ENCODE measurements at places on chromosomes 4 and X. TPM values are rescaled to one million over a fixed set of nuclear protein-coding genes. Genes with fewer than 3 reads are reported as not detected.
A peak's percentile ranks its signal among the peaks of the same experiment; 100 is the strongest.

Gene FABP2
- not detected for total RNA-seq

Gene C4orf51
- not detected for total RNA-seq

Gene VCX3B
- total RNA-seq = not detected

Gene GAGE1
- total RNA-seq = not detected

Gene SYTL4
- 18.8 TPM for total RNA-seq

Gene LRIT3
- total RNA-seq = 0.45 TPM

Gene BEX2
- total RNA-seq = 97.5 TPM

Gene FAAH2
- total RNA-seq = 11.4 TPM

Gene HTRA3
- 10.8 TPM for total RNA-seq

DNA sequence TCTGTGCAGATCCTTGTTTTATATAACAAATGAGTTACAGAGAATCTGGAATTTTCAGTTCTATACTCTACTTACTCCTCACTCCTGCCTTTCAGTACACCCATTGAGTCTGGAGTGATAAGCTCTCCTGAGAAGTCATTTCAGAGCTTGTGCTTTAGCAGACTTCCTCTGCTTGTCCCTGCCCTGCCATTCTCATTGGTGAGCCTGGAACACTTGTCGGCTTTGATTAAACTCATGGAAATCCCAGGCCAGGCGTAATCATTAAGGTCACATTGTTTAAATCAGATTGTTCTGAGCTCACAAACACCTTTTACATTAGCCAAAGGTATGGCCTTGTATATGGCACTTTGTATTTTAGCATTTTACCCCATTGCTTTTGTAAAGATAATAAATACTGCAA lies 102.7 kb downstream of the CNKSR2 start:
- no peak for DNase-seq

- DNase-seq = no peak
Observed at GRCh38 chr4:6586715-6587325, 11.8 kb downstream of the MAN2B2 start.

DNA sequence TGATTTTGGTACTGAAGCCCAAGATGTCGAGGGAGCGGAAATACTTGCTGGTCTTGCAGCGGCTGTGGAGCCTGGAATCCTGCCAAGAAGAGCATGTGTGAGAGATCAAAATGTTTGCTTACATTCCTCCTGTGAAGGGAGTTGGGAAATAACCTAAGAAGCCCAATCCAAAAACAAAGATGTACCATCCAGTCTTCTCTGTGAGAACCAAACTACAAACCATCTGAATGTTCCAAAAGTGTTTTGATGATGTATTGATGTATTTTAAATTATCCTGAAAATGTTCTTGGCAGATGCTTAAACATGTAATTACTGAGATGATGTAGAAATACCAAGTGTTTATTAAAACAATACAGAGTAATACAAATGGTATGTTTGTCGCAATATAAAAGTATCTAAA lies 10.1 kb upstream of the ADH1A start:
- peak; percentile 71 for DNase-seq

- no peak for DNase-seq
Observed at GRCh38 chr4:53141308-53141707, 224.6 kb downstream of the SCFD2 start.

- DNase-seq = no peak
Observed at GRCh38 chr4:157824021-157824420, 348.8 kb downstream of the GASK1B start.

DNA sequence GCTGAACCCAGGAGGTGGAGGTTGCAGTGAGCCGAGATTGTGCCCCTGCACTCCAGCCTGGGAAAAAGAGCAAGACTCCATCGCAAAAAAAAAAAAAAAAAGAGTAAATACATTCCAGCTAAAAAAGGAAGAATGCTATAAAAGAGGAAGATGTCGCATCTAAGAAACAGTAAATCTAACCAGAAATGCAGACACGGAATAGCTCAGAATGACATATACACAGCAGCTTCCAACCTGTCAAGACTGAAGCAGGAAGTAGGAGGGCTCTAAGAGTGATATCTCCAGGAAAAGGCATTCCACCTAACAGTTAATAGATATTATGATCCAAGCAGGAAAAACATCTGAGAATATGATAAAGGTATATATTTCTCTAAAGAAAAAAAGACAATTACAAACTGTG lies 16.0 kb downstream of the CLOCK start:
- no peak for DNase-seq

GRCh38 chrX:68684291-68684918 lies 36.9 kb downstream of the STARD8 start:
- DNase-seq = no peak

- no peak for DNase-seq
Observed at GRCh38 chrX:85203461-85203970, 40.1 kb downstream of the SATL1 start.

- DNase-seq = peak; percentile 17
Observed at GRCh38 chr4:15376145-15376544, 51.7 kb upstream of the C1QTNF7 start.

DNA sequence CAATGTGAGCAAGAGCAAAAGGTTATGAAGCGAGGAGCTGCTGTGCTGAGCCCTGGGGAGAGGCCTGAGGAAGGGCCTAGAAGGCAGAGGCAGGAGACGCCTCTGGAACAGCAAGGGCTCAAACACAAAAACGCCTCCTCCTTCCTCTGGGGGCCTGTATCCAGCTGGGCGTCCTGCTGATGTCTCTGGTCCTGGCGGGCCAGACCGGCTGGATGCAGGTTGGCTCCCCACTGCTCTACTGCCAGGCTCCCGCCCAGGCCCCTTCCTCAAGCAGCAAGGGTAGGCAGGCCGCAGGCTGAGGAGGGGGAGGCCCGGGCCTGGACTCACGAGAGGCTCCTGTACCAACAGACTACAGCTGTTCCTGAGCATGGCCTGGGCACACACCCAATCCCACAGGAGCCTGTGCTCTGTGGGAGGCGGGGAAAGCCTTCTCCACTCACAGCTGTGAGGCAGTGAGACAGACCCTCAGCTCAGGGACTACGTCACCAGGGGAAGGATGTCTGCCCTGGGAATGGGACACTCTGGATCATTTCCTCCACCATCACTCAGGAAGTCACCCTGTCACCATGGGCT lies 2.3 kb downstream of the HAUS7 start:
- DNase-seq = peak; percentile 44

DNA sequence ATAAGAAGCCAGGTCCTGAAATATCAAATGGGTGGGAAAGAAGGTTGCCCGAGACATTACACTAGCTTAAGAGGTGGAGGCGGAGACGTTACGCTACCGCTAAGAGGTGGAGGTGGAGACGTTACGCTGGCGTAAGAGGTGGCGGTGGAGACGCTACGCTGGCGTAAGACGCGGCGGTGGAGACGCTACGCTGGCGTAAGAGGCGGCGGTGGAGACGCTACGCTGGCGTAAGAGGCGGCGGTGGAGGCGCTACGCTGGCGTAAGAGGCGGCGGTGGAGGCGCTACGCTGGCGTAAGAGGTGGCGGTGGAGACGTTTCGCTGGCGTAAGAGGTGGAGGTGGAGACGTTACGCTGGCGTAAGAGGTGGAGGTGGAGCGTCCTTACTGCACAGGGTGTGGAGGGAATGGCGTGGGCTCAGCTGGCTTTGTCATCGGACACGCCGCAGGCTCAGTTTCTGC lies 12.8 kb downstream of the CYP4V2 start:
- DNase-seq = peak; percentile 57

DNA sequence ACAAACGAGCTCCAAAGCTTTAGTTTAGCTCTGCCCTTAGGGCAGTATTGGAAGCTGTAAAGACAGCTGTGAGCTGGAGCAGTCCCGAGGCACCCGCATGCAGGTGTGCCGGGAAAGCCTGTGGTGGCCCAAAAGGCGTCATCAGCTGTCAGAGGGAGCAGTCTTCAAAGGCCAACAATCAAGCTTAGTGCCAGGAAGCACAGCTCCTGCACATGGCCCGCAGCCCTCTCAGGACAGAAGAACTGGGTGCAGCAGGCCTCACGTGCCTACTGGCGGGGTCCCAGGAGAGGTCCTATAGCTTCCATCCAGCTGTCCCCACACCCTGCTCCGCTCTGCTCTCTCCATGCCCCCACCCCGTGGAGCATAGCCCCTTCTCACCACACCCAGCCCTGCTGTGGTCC lies 92.2 kb upstream of the TRIM2 start:
- no peak for DNase-seq

DNA sequence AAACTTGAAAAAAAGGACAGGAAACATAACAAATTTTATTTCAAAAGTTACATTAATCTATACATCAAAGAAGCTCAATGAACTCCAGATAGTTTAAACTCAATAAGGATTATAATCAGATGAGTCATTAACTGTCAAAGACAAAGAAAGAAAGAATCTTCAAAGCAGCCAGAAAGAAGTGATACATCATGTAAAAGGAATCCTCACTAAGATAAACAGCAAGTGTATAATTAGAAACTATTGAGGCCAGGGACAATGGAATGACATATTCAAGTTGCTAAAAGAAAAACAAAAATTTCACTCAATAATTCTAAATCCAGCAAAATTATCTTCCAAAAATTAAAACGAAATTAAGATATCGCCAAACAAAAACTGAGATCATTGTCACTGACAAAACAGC lies 161.6 kb upstream of the NWD2 start:
- no peak for DNase-seq

DNA sequence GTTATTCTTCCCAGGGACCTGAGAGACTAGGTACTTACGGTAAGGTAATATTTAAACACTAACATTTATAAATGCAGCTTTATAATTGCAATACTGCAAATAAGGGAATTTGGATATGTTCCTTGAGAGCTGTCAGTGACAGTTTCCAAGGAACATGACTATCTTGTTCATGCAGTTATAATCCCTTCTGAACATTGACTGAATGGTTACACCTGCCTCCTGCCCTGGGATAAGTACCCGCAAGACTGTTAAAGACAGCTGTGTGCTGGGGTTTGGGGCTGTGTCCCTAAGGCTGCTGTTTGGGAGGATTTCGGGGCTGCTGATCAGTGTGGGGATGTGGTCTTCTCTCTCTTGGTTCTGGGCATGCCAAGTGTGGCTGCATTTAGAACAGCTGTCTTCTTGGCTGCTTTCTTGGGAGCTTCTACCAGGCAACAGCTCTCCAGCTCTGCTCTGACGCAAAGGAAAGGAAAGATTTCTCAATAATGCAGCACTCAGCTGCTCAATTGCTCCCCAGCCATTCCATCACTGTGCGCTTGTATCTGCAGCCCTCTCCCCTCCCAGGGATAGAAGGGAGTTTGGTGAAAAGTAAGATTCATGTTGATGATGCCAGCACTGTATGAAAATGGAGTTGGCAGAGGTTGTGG lies 298.8 kb upstream of the TAPT1 start:
- peak; percentile 14 for DNase-seq

DNA sequence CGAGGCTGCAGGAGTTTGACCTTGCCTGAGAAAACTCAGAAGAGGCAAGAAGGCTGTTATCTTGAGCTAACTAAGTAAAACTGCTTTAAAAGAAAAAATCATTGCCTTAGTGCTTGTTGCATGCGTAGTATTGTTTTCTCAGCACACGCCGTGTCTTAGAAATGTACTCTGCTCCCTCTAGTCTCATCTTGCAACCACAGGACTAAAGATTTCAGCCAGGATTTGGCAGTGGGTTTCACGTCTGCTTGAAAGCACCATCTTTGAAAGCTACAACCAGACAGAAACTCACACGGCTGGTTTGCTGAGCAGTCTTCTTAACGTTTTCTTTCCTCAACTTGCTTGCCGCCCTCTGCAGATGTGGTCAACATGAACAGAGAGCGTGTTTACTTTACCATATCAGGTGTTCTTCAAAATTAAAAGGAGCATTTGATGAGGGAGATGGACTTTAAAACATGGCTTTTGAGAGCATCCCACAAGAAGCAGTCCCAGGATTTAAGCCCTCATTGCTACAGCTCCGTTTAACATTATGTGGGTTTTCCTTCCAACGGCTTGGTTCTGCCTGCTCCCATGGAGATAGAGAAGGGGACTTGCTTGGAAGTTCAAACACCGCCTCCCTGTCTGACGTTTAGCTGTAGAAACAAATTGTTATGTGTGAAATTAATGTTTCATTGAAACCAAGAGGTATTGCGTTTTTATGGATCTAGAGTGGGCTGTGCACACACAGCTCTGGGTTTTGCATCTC lies 3.4 kb downstream of the SORCS2 start:
- DNase-seq = no peak

GRCh38 chr4:115334736-115335411 lies 221.5 kb upstream of the NDST4 start:
- no peak for DNase-seq

GRCh38 chr4:87882321-87882720 lies 49.6 kb downstream of the MEPE start:
- DNase-seq = no peak

DNA sequence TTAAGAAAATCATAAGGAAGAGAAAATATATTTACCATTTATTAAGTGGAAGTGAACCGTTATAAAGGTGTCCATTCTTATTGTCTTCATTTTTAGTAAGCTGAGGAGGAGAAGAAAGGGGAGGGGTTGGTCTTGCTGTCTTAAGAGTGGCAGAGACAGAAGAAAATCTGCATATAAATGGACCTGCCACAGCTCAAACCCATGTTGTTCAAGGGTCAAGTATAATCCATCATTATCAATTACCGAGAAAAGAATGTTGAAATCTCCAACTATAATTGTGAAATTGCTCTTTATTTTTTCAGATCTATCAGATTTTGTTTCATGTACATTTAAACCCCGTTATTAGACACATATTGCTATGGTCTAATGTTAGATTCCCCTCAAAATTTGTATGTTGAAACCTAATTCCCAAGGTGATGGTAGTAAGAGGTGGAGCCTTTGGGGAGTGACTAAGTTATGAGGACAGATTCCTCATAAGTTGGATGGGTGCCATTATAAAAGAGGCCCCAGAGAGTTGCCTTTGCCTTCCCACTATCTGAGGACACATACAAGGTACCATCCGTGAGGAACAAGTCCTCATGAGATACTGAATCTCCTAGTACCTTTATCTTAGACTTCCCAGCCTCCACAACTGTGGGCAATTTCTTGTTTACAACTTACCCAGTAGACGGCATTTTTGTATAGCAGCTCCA lies 58.5 kb upstream of the SMAD1 start:
- no peak for DNase-seq

DNA sequence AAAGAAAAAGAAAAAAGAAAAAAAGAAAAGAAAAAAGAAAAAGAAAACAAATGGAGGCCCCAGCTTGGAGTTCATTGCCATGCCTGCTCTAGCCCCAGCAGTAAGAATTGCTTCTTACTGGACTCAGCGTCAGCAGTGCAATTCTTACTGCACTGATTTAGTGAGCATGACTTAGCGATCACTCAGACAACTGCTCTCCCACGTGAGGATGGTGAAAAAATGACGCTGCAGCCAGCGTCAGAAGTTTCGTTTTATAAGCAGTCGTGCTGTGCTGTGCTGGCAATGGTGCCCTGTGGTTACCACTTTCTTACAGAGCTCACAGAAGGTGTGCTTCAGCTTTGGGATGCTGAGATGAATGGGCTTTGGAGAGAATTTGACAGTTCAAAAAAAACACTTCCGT lies 68.3 kb upstream of the DDX3X start:
- no peak for DNase-seq

Data from thyroid gland (tissue), 4 donors.